ENCODE measurements at places on chromosomes 13 and 19.
A peak's percentile ranks its signal among the peaks of the same experiment; 100 is the strongest.

DNA sequence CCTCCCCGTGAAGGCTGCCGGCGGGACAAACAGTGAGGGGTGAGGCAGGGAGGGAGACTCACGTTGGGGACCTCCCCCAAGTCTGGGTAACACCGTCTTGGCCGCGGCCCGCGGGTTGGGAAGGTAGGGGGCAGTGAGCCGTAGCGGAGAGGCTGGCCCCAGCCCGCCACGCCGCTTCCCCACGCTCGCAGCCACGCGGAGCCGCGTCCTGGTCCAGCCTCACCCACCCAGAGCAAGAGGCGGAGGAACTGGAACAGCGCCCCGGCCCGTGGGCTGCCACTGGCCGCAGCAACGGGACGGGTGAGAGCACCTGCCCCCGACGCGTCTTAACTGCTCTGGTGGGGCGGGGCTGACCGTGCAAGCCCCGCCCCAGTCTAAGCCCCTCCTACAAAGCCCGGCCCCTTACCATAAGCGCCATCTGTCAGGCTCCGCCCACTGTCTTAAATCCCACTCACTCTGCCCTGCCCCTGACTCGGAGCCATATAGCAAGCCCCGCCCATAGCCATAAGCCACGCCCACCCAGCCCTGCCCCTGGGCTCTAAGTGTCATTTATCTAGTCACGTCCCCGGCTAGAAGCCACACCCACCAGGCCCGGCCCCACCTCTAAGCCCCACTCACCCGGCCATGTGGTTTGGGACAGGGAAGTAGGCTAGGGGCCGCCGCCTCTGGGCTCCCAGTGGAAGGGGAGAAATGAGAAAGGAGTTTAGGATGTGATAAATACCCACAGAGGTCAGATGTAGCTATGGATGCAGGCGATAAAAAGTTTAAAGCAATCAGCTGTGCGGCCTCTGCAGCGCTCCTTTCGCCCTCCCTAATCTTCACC, 2.1 kb upstream of the CCL25 start:
- DNase-seq = peak; percentile 77

- DNase-seq = no peak
These were observed 24.0 kb upstream of the MIER2 start for GRCh38 chr19:368630-369024.

- DNase-seq = no peak
These were observed 4.9 kb downstream of the TFDP1 start for GRCh38 chr13:113589251-113589960.

- DNase-seq = no peak
These were observed 1.0 kb upstream of the MEF2B start for GRCh38 chr19:19170873-19171672.

DNA sequence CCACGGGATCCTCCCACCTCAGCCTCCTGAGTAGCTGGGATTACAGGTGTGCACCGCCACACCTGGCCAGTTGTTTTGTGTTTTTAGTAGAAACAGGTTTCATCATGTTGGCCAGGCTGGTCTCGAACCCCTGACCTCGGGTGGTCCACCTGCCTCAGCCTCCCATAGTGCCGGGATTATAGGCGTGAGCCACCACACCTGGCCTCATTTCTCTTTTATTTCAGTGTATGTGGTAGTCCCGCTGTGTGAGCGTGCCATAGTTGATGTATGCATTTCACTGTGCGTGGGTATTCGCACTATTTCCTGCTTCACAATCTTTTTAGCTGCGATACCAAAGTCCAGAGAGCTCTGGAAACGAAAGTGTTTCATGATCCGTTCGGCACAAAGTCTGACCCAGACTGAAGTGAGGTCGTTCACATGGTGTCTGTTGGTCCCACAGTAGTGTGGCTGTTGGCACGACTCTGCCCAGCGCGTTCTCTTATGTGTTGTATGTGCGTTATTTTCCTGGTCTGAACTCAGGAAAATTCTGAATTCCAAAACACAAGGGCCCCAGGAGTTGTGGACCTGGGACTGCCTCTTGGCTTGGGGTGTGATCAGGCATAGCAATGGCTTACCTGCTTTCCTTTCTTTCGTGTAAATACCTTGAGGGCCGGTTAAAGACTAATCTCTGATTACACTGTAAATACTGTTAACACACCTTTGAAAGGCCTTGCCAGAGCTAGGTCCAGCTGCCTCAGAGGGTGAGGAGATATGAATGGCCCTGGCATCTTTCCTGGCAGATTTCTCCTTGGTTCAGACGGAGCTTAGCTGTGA, 8.6 kb downstream of the EPN1 start:
- DNase-seq = no peak

Data from activated gamma-delta T cell treated with anti-CD3 and anti-CD28 coated beads, Interleukin-2, amount 50 U/mL, for 16 hours (primary cell).